ENCODE measurements at places on chromosomes 3 and 15.

- DNase-seq = no peak
These were observed 6.9 kb upstream of the EOGT start for GRCh38 chr3:69020424-69020823.

DNA sequence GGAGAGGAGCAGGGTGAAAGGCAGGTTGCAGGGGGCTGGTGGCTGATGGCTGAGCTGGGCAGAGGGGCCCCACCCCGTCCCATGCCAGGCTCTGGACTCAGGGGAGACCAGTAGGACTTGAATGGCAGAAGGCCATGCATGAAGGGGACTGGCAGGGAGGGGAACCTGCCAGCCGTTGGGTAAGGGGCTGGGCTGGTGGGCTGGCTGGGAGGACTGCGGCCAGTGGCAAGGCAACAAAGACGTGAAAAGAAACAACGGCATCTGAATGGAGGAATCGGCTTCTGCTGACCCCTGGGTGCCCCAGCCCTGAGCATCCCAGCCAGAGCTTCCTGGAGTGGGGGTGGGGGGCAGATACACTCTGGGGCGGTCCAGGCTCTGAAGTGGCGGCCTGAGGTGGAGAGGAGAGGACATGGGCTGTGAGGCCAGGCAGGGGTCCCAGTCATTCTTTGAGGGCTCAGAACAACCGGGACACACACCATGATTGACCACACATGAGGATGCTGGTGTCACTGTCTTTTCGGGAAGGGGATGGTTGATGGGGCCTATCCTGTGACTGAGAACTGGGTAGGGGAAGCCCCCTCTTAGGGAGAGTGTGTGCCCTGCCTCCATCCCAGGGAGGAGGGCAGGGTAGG lies 11.7 kb downstream of the GLYCTK start:
- no peak for DNase-seq

DNA sequence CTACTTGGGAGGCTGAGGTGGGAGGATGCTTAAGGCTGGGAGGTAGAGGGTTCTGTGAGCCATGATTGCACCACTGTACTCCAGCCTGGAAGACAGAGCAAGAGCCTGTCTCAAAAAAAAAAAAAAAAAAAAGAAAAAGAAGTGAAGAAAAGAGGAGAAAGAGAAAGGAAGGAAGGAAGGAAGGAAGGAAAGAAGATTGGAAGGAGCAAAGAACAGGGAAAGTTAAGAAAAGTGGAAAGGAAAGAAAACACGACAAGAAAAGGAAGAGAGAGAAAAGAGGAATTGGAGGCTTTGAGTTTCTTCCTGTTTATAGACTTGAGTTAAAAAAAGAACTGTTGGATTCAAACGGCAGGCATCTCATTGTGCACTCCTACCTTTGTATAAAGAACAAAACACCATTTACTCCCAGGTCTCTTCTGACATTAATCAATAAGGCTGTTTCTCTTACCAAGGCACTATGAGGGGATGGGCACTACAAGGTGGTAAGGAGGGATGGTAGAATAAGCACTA lies 73.5 kb downstream of the EDEM1 start:
- DNase-seq = no peak

- no peak for DNase-seq
These were observed 28.9 kb downstream of the FBXW12 start for GRCh38 chr3:48400824-48401433.

DNA sequence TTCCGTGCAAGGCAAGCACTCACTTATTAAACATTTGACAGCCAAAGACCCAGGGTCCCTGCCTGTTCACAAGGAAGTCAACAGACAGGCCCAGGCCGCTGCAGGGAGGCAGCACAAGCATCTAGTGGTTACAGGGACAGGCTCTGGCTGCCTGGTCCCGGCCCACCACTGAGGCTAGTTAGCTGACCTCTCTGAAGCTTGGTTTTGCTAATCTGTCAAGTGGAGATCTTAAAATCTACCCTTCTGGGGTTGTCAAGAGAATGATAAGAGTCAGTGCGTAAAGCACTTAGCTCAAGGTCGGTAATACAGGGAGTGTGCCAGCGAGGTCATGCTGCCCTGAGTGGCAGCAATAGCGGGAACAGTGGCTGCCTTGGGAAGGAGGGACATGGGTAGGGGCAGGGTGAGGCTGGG lies 6.0 kb downstream of the GNB5 start:
- DNase-seq = no peak

DNA sequence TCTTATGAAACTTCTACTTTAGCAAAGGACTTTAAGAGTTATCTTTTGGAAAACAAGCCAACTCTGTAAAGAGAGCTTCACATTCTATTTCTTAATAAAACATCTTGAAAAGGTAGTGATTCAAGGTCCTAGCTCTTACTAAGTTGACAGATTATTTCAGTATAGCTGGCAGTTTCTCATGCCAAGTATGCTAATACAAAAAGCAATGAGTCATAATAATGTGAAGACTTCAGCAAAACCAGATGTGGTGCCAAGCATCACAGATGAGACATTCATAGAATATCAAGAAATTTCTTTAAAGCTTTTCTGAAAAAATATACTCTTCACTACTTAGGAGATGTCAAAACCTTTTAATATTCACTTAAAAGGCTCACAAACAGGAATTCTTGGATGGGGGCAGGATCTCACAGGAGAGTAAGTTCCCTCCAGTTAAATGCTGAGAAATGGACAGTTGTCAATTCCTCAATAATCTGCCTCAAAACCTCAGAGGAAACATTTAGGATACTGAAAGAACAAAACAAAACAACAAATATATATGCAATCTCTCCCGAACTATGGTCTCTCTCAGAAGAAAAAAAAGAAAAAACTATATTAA lies 45.6 kb downstream of the DCBLD2 start:
- DNase-seq = no peak

DNA sequence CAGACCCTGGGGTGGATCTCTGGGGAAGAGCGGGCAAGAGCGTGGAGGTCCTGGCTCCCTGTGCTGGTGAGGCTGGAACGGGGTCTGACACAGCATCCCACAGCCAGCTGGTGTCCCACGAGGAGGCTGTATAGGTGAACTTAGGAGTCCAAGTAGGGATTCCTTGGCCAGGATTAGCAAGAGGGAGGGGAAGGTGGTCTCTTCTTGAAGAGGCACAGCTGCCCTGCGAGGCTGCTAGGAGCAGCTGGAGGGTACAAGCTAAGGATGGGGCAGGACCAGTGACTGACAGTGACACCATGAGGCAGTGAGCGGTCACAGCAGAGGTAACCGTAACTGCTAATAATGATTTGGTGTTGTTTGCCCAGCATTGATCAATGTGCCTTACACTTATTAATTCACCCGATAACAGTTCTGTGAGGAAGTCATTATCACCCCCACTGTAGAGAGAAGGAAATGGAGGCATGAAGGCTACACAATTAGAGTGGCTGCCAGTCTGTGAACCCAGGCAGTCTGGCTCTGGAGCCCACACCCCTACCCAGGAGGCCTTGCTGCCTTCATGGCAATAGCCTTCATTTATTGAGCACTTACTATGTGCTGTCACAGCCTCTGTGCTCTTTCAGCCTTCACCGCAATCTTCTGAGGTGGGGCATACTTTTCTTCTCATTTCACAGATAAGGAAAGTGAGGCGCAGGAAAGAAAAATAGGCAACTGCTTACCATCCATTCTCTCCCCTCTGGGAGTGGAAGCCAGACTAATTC lies 59.4 kb downstream of the TMEM44 start:
- DNase-seq = peak; percentile 5

DNA sequence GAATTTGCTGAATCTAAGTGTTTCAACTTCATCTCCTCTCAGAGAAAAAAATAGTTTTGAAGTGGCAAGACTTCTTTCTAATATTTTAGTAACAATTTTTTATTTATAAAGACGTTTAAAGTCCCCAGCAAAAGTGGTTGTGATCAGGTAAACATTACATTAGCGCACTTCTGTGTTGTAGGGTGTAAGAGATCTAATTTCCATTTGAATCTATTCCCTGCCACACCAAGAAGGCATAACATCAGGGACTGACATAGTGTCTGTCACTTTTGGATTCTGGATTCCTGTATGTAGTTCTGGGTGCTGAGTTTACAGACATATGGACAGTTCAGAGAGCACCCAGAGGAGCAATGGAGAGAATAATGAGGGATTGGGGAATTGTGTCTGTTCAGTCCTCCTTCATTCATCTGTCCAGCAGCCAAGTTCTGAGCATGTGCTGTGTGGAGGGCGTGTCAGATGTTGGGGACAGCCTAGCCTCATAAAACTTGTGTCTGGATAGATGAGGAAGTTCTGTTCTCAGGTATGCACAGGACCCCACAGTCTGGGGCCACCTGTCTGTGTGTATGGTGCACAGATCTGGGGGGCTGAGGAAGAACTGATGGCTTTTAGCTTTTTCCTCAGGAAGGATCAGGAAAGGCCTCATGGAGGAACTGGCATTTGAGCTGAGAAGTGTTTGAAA lies 65.6 kb downstream of the MAP2K5 start:
- no peak for DNase-seq

DNA sequence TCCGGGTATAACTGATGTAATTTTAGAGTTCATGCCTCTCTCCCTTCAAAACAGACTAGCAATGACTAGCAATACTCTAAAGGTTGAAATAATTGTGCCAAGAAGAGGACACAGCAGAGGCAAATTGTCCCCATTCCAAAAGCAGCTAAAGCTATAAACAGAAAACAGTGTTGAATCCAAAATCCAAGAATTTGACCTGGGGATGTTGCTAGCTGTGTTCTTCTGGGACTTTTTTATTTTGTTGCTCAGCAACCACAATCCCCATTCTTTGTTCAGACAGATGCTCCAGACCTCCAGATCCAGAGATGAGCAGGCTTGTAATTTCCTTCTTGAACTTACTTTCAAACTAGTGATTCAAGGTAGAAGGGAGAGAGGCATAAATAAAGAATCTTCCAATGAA lies 191.5 kb downstream of the FOXB1 start:
- no peak for DNase-seq

DNA sequence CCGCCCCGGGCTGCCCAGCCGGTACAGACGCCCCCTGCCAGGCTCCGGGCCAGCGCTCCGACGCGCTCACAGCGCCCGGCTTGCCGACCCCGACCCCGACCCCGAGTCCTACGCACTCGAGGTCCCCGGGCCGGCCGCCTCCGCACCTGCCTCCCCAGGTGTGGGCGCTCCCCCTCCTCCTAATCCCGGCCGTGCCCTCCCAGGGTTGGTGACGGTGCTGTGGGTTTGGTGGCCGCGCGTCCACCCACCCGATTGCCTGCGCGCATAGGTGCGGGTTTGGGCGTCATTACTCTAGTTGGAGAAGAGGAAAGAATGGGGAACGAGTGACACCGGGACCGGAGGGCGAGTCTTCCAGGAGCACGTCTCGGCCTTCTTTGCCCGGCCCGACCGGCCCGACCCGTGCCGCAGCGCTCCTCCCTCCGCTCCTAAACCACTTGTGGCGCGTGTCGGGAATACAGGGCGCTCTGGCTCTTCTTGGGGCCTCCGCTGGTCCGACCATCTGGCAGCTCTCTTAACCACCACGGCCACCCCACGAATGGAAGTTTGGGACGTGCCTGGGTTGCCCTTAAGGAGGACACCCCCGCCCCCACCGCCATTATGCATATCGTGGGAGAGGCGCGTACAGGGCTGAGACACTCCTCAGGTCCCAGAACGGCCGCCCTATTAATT lies 810 bp upstream of the THRB start:
- no peak for DNase-seq

- DNase-seq = no peak
These were observed 60.3 kb upstream of the MBNL1 start for GRCh38 chr3:152208439-152208838.

DNA sequence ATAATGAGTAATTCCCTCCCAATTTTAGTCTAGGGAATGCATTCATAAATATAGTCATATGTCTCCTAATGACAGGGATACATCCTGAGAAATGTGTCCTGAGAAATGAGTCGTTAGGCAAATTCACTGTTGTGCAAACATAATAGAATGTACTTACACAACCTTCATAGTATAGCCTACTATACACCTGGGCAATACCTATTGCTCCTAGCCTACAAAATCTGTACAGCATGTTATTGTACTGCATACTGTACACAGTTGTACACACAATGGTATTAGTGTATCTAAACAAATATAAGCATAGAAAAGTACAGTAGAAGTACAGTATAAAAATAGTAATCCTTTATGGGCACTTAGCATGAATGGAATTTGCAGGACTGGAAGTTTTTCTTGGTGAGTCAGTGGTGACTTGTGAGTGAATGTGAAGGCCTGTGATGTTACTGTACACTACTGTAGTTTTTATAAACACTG lies 6.6 kb downstream of the DTWD1 start:
- DNase-seq = no peak

- no peak for DNase-seq
These were observed 372.2 kb upstream of the SGO1 start for GRCh38 chr3:20558161-20558560.

- DNase-seq = no peak
These were observed 1.5 kb upstream of the CACNA2D3 start for GRCh38 chr3:54120657-54121413.

Data from NCI-H1105 (cell line).